Panc1 (cell line): ENCODE measurements at places on chromosomes 12 and 14. TPM values are rescaled to one million over a fixed set of nuclear protein-coding genes. Genes with fewer than 3 reads are reported as not detected.
A peak's percentile ranks its signal among the peaks of the same experiment; 100 is the strongest.

The INHBC gene
- not detected for total RNA-seq

The SIX6 gene
- total RNA-seq = not detected

The RNASE7 gene
- not detected for total RNA-seq

The LRFN5 gene
- total RNA-seq = 9.8 TPM

The PMCH gene
- total RNA-seq = not detected

The NEUROD4 gene
- not detected for total RNA-seq

The GPR137C gene
- 2.7 TPM for total RNA-seq

The SAMD15 gene
- total RNA-seq = 1.4 TPM

The HSPB8 gene
- total RNA-seq = 2.0 TPM

The KRT74 gene
- total RNA-seq = not detected

The VDR gene
- 3.0 TPM for total RNA-seq

The CORO1C gene
- total RNA-seq = 165 TPM

The KRT85 gene
- not detected for total RNA-seq

The XPOT gene
- 155 TPM for total RNA-seq

The LTBR gene
- total RNA-seq = 3.1 TPM

DNA sequence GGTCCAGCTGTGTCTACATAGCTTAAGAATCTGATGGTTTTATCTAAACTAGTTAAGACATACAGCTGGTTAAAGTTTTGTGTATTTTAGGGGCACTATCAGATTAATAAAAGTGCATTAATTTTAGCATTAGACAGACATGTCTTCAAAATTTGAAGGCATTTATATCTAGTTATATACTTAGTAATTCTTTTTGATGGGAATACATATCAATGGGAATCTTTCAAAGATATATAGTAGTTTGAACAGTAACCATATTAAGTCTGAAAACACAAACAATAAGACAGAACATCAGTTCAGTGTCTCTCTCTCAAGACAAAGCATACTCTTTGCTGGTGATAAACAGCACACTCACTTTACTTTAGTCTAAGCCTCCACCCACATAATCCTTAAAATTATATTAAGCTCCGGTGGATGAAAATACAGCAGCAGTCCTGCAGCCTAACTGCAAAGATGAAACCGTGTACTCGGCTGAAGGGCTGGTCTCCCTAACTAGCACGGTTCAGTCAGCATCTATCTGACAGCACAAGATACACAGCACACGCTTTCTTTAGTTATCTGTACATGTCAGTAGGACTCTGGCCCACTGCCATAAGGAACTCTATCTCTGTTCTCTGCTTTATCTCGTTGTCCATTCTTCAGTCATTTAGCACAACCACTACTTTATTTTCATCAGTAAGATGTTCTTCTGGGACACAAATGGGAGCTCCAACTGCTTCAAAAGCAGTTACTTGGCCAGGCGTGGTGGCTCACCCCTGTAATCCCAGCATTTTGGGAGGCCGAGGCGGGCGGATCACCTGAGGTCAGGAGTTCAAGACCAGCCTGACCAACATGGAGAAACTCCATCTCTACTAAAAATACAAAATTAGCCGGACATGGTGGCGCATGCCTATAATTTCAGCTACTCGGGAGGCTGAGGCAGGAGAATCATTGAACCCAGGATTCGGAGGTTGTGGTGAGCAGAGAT lies 80.5 kb downstream of the MED13L start:
- H3K27ac ChIP-seq = no peak overlapping the region
- peaks cover 46% of the 10 kb centered on the region for H3K4me1 ChIP-seq
- DNase-seq = no peak
- H3K4me3 ChIP-seq = no peak overlapping the region

- no peak overlapping the region for H3K27ac ChIP-seq
- DNase-seq = no peak
- H3K4me3 ChIP-seq = no peak overlapping the region
- H3K4me1 ChIP-seq = no peaks in the 10 kb centered on the region
- no peaks in the 10 kb centered on the region for H3K36me3 ChIP-seq
- H3K27me3 ChIP-seq = no peaks in the 10 kb centered on the region
These were observed 11.6 kb upstream of the SMCO2 start for GRCh38 chr12:27434673-27435565.

GRCh38 chr12:16076557-16076956 lies 165.4 kb downstream of the DERA start:
- H3K27me3 ChIP-seq = no peaks in the 10 kb centered on the region
- H3K4me3 ChIP-seq = no peak overlapping the region
- H3K36me3 ChIP-seq = no peaks in the 10 kb centered on the region
- H3K27ac ChIP-seq = no peak overlapping the region
- peak; percentile 17 for DNase-seq
- H3K4me1 ChIP-seq = no peaks in the 10 kb centered on the region

- DNase-seq = no peak
- H3K27me3 ChIP-seq = no peaks in the 10 kb centered on the region
- H3K36me3 ChIP-seq = no peaks in the 10 kb centered on the region
- H3K27ac ChIP-seq = no peak overlapping the region
These were observed 1.3 kb downstream of the CD4 start for GRCh38 chr12:6790496-6791150.

GRCh38 chr14:99551034-99551922 lies 52.7 kb downstream of the CCDC85C start:
- H3K4me3 ChIP-seq = no peak overlapping the region
- H3K4me1 ChIP-seq = peaks cover 61% of the 10 kb centered on the region
- DNase-seq = no peak
- no peaks in the 10 kb centered on the region for H3K27me3 ChIP-seq
- H3K36me3 ChIP-seq = no peaks in the 10 kb centered on the region
- no peak overlapping the region for H3K27ac ChIP-seq

DNA sequence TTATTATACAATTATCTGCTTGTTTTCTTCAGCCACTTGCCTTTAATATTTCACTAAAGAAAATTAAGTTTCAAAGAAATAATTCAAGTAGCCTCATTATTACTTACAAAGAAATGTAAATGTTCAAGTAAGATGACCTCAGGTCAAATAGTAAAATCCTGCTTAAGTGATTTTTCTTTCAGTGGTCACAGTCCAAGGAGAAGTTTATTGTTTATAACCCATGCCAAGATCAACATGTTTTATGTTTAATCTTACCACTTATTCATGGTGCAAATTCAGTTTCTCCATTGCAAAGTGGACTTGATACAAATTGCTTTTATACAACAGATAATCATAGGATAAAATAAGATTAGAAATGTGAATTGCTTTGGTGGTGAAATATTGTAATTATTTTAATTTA lies 370.2 kb upstream of the FLRT2 start:
- H3K27ac ChIP-seq = no peak overlapping the region
- no peak overlapping the region for H3K4me3 ChIP-seq
- H3K27me3 ChIP-seq = no peaks in the 10 kb centered on the region
- H3K36me3 ChIP-seq = no peaks in the 10 kb centered on the region

- no peak overlapping the region for H3K4me3 ChIP-seq
- no peak overlapping the region for H3K27ac ChIP-seq
- no peak for DNase-seq
- no peaks in the 10 kb centered on the region for H3K4me1 ChIP-seq
- H3K36me3 ChIP-seq = no peaks in the 10 kb centered on the region
These were observed 767.7 kb downstream of the DIO2 start for GRCh38 chr14:79443602-79444001.

GRCh38 chr12:85740186-85740585 lies 96.0 kb downstream of the RASSF9 start:
- H3K4me3 ChIP-seq = no peak overlapping the region
- no peaks in the 10 kb centered on the region for H3K36me3 ChIP-seq
- no peaks in the 10 kb centered on the region for H3K4me1 ChIP-seq
- DNase-seq = no peak

- H3K27ac ChIP-seq = no peak overlapping the region
- H3K36me3 ChIP-seq = no peaks in the 10 kb centered on the region
- no peaks in the 10 kb centered on the region for H3K4me1 ChIP-seq
- no peak for DNase-seq
- H3K4me3 ChIP-seq = no peak overlapping the region
These were observed 242.0 kb upstream of the DAAM1 start for GRCh38 chr14:58946431-58946830.

- no peak overlapping the region for H3K27ac ChIP-seq
- no peaks in the 10 kb centered on the region for H3K4me1 ChIP-seq
- no peaks in the 10 kb centered on the region for H3K27me3 ChIP-seq
- DNase-seq = no peak
- no peak overlapping the region for H3K4me3 ChIP-seq
These were observed 457.2 kb downstream of the TMTC2 start for GRCh38 chr12:83143950-83144349.

DNA sequence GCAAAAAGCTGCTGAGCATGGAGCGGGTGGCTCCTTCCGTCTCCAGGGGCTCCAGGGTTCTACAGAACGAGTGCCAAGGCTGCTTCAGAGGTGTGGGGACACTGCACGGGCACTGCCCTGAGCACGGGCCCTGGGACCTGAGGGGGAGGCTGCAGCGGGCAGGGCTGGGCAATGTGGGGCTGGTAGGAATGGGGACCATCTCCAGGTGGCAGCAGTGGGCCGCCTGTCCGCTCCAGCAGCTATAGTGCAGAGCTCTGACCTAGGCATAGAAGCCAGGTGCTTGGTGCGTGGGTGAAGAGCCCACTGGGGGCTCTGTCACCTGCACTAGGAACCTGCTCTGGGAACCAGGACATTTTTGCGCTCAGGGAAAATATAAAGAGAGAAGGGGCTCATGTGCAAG lies 22.3 kb downstream of the HDAC7 start:
- H3K4me3 ChIP-seq = no peak overlapping the region
- no peaks in the 10 kb centered on the region for H3K27me3 ChIP-seq
- peaks cover 4% of the 10 kb centered on the region; the same call in 1 of the 2 replicates for H3K36me3 ChIP-seq
- no peak overlapping the region for H3K27ac ChIP-seq
- H3K4me1 ChIP-seq = peaks cover 16% of the 10 kb centered on the region

DNA sequence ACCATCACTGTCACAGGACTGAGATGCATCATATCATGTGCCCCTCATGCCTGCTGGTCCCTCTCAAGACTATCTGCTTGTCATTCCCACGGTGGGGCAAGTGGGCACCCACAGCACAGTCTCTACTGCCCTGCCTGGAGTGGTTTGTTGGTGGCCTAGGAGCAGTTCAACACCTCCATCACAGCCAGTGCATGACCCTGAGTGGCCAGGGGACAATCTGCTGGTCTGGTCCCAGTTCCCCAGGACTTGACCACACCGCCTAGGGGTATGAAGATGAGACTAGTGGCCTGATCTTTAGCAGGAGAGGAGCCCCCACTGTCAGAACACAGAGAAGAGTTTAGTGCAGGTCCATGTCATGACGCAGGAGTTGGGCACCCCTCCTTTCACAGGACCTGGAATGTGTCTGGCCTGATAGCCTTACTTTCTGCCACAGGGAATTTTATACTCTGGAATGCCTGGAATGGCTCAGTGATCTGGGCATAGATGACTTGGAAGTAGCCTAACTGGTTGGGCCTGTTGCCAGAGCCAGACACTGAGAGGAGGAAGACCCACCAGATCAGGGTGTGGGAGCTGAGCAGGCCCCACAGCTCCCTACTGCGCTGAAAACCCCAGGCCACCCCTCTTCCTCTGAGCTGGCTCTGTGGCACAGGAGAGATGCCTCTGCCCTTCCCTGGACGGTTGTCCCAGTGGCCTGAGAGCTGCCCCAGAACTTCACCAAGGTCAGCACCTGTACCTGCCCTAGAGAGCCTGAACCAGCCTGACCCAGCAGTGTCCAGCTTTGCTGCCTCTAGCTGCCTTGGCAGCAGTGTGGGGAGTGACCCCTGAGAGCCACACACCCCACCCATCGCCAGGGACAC lies 83.3 kb downstream of the PUS7L start:
- H3K4me3 ChIP-seq = no peak overlapping the region
- H3K27ac ChIP-seq = no peak overlapping the region
- DNase-seq = no peak
- H3K27me3 ChIP-seq = no peaks in the 10 kb centered on the region; the same call in 1 of the 2 replicates
- no peaks in the 10 kb centered on the region for H3K36me3 ChIP-seq
- no peaks in the 10 kb centered on the region for H3K4me1 ChIP-seq
